HL-60 (cell line): ENCODE measurements at places on chromosomes 7 and 10.
A peak's percentile ranks its signal among the peaks of the same experiment; 100 is the strongest.

DNA sequence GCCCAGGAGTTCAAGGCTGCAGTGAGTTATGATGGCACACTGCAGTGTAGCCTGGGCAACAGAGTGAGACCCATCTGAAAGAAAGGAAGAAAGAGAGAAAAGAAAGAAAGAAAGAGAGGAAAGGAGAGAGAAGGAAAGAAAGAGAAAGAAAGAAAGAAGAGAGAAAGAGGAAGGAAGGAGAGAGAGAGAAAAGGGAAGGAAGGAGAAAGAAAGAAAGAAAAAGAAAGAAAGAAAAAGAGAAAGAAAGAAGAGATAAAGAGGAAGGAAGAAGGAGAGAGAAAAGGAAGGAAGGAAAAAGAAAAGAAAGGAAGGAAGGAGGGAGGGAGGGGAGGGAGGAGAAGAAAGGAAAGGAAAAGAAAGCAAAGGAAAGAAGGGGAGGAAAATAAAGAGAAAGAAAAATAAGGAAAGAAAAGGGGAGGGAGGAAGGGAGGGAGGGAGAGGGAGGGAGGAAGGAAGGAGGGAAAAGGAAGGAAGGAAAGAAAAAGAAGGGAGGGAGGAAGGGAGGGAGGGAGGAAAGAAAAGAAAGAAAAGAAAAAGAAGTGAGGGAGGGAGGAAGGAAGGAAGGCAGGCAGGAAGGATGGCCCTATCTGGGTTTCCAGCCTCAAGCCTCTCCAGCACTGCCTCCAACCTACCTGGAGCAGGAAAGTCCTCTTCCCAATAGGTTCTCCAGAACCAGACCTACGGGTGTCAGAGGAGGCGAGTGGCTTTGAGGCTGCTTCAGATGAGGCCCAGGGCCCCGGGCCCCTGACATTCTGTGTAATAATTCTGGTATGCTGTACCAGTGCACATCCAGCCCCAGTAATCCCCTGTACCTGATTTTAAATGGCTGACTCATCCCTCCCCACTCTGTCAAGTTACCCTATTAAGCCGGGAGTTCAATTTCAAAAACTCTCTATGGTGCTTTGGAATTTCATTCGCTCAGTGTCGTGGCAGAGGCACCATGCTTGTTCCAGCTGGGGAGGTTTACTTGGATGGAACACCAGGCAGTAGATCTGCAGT, 6.8 kb upstream of the PARD3 start:
- no peak for DNase-seq

DNA sequence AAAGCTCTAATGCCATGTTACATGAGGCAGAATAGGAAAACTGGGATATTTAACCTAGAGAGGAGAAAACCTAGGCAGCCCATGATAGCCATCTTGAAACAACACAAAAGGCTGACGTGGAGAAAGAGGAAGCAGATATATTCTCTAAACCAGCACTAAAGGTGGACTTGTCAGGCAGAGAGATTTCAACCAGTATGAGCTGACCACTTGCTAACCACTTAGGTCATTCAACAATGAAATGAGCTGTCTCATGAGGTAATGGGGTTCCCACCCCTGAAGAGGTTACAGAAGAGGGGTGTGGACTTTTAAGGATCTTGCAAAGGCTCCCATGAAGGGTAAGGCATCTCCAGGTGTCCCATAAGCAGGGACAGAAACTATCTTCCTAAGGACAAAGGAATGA, 26.8 kb upstream of the EGR2 start:
- no peak for DNase-seq

DNA sequence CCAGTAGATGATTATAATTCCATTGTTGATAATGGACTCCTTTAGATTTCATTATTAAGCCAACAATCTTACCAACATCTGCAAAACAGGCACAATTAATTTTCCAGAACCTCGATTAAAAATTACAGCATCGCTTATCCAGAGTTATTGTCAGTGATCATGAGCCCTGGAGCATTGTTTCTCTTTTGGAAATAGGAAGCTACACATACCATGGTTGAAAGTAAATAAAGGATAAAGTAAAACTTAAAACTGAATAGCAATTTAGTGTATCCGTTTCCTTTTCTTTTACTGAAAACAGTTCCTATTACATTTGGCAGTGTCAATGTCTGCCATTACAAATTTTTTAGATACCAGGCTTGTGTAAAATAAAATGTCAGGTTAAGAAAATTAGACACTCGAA, 9.9 kb upstream of the HOXA2 start:
- no peak for DNase-seq

DNA sequence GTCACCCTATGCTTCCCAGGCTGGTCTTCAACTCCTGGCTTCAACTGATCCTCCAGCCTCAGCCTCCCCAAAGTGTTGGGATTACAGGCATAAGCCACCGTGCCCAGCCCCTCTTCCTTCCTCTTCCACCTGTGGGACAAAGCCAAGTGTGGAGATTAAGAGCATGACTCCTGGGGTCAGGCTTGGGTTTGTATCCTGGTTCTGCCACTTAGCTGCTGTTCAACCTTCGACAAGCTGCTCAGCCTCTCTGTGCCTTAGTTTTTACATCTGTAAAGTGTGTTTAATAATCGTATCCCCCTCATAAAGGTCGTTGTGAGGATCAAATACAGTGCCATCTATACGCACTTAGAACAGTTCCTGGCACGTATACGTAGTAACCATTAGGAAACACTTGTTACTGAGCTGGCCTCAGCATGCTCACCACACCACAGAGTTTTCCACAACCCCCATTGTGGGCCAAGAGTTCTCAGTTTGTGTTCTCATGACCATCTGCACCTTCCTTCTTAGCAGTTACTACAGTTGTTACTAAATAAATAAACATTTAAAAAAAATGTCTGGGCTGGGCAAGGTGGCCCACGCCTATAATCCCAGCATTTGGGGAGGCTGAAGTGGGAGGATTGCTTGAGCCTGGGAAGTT, 140.5 kb upstream of the BTBD16 start:
- DNase-seq: no peak

DNA sequence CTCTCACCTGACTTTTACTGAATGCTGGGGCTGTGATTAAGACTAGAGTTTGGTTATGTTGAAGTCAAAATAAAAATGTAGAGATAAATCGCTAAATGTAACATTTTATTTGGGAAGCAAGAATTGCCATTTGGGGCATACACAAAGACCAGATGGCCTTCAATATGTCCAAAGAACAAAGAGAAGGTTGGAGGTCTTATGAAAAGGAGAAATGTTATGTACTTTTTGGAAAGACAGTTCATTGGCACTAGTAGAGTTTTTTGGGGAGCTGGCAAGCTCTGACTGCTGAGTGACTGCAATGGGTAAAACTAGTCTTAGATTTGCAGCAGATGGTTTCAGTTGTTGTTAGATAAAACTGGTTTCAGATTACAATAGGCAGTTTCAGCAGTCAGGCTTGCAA, 35.6 kb upstream of the GALNT17 start:
- no peak for DNase-seq

GRCh38 chr10:6601246-6601805, 21.2 kb upstream of the PRKCQ start:
- no peak for DNase-seq

DNA sequence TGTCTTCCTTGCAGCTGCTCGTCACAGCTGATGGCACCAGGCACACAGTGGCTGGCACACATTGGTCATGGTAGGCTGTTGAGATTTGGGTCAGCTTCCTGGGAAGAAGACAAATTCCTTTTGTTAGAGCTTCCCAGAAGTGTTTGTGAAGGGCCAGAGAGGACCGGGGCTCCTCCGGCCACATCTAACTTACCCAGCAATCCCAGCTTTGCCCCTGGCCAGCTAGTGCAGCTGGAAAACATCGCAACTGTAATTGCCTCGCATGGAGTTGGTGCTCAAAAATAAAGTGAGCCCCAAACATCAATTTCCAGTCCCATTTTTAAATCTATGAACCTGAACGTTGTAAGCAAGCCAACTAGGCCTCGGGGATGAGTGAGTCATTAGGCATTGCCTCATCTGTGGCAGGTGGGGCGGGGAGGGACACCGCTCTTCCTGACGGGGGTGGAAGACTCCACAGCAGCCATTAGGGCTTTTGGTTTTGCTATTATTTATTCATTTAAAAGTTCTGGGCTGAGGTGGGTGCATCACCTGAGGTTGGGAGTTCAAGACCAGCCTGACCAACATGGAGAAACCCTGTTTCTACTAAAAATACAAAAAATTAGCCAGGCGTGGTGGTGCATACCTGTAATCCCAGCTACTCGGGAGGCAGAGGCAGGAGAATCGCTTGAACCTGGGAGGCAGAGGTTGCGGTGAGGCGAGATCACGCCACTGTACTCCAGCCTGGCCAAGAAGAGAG, 12.4 kb downstream of the CPA5 start:
- DNase-seq: peak; percentile 34

GRCh38 chr7:103637726-103638125, 191.7 kb upstream of the SLC26A5 start:
- no peak for DNase-seq

- no peak for DNase-seq
Observed at GRCh38 chr7:111011520-111011919, 79.4 kb upstream of the LRRN3 start.
